ENCODE measurements at places on chromosomes 7 and 10. TPM values are rescaled to one million over a fixed set of nuclear protein-coding genes. Genes with fewer than 3 reads are reported as not detected.

DNA sequence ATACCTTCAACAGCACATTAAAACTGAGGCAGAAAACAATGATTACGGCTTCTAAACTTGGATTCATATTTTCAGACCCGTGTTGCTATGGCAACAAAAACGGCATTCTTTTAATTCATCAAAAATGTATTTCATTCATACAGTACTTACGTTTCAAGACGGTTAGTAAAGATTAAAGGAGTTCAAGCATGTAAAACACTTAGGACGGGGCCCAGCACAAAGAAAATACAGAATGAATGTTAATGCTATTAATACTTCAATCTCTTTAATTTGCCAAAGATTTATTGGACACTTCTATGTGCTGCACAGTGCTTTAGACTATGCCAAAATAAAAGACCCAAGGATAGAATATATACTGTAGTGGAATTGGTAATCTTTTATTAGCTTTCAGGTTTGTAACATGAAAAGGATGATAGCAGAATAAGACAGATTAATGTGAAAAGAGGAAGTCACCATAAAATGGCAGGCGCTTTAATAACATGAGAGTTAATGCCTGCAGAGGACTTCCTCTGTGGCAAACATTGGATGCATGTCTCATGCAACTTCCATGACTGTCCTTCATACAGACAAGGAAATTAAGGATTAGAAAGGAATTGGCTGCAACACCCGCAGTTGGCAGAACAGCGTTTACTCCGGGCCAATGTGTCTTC, 201.6 kb upstream of the KLF6 start:
- no peak for DNase-seq

GRCh38 chr10:36765782-36766414, 359.5 kb upstream of the ANKRD30A start:
- DNase-seq: no peak

DNA sequence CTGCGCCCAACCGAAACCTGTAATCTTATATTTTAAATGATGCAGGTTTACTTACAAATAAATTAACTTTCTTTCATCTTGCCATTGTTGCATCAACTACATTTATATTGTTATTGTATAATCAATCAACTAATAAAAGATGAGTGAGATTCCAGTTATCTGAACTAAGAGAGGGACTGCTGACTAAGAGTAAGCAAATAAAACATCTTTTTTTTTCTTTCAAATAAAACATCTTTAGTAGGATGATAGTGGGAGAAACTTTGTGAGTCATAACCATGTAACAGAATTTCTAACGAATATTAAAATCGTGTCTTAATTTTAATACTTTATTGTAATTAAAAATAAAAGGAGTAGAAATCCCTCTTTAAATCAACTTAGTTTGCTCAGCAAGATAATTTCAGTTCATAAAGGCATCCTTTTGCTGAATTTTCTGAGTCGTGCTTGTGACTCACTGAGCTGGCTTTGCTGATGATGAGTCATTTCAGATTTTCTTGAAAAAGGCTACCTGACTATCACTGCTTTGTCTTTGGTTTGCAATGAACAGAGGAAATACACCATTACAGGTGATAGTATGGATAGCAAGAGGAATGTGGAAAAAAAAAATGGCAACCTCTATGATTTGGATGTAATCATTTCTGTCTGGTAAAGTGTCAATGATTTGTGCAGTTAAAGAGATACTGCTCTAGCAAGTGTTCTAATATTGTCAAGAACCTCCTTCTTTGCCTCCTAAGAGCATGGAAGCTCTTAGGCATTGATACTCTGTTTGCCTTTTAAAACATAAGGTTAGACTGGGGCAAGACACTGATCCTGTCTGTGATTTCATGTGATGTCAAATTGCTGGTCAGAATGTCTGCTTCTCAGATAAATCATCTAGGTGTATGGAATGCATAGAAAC, 119.5 kb downstream of the GPR158 start:
- DNase-seq: peak; percentile 45

- DNase-seq: no peak
Observed at GRCh38 chr7:57417736-57418135, 32.2 kb upstream of the ZNF716 start.

DNA sequence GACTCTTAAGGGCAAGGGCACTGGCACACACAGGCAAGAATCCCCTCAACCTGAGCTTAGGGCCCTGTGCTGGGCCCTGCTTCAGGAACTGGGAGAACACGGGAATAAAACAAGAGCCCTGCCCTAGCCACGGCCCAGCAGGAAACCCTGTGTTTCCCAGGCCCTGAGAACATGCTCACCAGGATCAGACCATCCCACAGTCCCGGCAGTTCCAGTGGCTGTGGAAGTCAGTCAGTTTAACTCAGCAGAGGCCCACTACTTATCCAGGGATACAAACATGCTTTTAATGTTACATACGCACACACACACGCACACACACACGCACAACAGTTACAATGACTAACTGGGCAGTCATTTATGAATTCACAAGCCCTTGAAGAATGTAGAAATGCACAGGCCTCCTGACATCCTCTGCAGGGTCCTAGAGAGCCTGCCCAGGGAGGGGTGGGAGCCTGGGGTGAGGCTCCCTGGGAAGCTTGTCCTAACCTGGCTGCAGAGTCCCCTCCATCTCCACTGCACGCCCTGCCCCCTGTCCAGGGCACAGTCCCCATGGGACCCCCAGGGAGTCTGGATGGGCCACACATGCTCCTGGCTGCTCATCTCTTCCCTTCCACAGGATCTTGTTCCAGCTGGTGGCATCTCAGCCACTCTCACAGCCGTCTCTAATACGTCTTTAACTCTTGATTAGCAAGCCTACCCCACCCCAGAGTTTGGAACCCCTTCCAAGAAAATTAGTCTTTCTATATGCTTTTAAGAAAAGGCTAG, 97.6 kb downstream of the TCERG1L start:
- no peak for DNase-seq

GRCh38 chr7:83532219-83532618, 116.7 kb downstream of the SEMA3E start:
- peak; percentile 20 for DNase-seq

GRCh38 chr10:74244097-74244685, 93.2 kb downstream of the ADK start:
- peak; percentile 19 for DNase-seq

GRCh38 chr7:16562456-16563220, 36.0 kb downstream of the LRRC72 start:
- no peak for DNase-seq

DNA sequence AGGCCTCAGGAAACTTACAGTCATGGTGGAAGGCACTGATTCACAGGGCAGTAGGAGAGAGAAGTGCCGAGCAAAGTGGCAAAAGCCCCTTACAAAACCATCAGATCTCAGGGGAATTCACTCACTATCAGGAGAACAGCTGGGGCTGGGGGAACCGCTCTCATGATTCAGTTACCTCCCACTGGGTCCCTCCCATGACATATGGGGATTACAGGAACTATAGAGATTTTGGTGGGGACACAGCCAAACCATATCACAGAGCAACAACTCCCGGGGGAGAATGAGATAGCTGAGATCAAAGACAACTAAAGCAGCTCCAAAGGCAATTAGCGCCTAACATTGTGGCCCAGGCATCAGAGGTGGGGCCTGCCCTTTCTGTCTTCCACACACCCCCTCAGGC, 85.4 kb upstream of the VOPP1 start:
- DNase-seq: peak; percentile 15

DNA sequence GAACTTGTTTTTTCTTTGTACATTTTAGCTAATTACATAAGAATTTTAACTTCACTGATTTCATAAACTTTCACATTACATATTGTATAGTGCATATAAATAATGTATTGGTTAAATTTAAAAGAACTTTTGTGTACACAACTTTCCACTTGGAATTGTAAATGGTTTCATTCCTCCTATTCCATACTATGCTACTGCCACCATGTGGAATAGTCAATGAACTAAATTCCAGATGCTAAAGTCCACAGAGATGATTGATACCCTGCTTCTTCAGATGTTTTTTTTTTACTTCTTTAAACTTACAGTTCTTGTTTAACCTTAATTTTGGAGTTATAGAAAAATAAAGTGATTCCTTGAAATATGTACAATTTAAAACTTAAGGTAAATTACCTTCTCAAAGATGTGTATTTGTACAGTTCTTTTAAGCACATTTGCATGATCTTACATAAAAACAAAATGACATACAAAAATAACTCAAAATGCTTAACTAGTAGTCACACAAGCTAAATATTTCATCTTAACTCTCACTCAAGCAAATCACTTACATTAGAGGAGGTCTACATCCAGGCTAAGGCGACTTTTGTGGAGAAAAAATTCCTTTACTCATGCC, 247.6 kb upstream of the HGF start:
- DNase-seq: peak; percentile 4

- no peak for DNase-seq
Observed at GRCh38 chr10:71143170-71143569, 69.2 kb upstream of the UNC5B start.

DNA sequence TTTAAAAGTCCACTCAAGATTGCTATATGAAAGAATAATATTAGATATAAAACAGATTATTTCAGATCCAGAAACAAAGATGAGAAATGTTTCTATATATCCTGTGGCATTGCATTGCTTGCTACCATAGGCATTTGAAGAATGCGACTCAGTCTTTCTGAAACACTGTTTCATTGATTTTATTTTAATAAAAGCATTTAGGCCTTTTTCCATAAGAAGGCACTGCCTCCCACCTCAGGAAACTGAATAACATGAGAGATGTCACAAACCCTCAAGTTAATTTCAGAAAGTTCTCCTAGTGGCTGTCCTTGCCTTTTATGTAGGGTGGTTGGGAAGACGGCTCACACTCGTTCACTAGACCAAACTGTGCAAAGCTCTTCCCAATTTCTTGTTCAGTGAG, 23.3 kb downstream of the PRPS1L1 start:
- no peak for DNase-seq

DNA sequence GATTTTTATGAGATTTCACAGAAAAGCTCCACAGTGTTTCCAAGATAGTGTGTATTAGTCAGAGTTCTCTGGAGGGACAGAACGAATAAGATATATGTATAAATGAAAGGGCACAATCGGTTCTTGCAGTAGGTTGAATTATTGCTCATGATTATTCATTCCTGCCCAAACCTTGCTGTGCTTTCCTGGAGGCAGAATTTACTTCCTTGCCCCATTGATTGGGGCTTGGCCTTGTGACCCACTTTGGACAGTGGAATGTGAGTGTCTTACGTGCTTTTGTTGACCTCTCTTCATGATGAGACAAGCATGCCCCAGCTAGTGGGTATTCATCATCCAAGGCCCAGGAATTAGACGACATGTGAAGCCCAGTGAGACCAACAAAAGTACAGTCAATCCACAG, 53.0 kb upstream of the ABCB5 start:
- DNase-seq: no peak

DNA sequence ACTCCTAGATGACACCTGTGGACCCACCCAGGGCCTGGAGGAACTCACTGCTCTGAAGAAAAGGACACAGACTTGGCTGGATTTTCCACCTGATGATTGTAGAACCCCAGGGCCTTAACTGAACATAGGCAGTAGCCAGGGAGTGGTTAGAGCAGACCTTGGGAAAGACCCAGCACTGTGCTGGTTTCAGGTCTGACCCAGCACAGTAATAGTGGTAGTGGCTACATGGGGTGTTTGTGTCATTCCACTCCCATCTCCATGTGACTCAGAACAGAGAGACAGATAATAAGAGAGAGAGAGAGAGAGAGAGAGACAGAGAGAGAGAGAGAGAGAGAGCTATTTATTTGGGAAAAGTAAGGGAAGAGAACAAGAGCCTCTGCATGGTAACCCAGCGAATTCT, 239.1 kb upstream of the MEOX2 start:
- no peak for DNase-seq

GRCh38 chr7:129471402-129471827, 30.9 kb upstream of the SMKR1 start:
- DNase-seq: no peak

DNA sequence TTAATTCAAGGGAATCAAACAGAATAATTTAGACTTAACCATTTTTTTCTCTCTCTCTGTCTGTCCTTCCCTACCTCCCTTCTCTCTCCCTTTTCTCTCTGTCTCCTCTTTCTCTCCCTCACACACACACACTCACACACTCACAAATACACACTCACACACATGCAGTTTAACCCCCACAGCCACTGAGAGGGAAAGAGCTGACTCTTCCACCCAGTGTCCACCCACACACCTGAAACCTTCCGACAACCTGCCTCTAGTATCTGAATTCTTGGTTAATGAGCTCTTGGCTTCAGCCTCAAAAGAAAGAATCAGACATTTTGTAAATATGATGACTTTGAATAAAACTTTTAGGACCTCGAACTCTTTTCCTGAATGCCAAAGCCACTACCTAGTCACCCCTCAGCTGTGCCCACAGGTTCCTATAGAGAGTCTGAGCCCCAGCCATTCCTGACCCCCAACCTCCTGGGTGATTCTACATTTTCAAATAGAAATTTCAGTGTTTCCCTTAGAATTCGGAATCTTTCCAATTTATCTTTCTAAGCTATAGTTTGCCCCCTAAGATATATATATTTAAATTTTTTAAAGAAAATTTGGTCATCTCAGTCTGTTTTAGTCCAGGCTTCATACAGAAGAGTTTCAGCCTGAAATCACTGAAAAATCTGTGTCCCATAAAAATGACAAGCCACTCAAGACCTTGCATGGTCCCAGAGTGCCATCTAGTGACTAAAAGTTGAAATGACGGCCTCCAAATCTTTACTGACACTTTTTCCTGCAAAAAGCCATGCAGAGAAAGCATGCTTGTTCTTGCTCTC, 202.8 kb downstream of the IPMK start:
- DNase-seq: peak; percentile 24

GRCh38 chr10:78780551-78780961, 288.2 kb upstream of the ZMIZ1 start:
- DNase-seq: no peak

DNA sequence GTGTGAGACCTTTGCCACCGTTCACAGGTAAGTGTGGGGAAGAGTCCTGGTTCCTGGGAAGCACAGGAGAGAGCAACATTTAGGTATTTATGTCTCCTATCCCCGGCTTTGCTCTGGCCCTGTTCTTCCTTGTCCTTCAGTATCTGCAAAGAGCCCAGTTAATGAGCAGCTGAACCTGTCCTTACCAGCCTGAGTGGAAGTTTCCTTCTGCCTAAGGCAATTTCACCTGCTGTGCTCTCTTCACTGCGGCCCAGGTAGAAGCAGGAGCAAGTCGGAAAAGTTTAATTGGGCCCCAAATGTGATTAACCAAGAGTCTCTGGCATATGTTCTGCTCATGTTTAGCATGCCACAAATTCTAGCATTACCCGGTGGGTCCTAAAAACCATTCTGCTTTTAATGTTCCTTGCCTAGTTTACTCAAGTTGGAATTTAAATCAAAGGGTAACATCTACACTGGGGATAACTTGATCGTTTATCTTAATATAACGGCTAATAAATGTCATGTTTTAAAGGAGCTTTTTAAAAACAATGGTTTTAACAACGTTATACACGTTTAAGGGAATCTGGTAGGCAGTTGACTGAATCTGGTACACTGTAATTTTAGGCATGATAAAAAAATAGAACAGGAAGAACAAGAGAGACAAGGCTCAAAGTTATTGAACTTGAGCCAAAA, 817.1 kb downstream of the TYW1 start:
- DNase-seq: no peak

The CNPY1 gene
- total RNA-seq: 1.7 TPM

The CAMK1D gene
- 6.1 TPM for total RNA-seq

The ATRNL1 gene
- total RNA-seq: 7.1 TPM

The GRM3 gene
- not detected for total RNA-seq

All from Daoy (cell line).